Stimulated activated naive B cell treated with anti-CD40 and anti-IgM and Interleukin-4, amounts not matched to agents 10 μg/mL and 1 μg/mL and 100 μg/mL, for 72 hours (primary cell): ENCODE measurements at places on chromosomes 5 and 9.

- DNase-seq: no peak
Observed at GRCh38 chr5:3325201-3325971, 270.2 kb upstream of the IRX1 start.

DNA sequence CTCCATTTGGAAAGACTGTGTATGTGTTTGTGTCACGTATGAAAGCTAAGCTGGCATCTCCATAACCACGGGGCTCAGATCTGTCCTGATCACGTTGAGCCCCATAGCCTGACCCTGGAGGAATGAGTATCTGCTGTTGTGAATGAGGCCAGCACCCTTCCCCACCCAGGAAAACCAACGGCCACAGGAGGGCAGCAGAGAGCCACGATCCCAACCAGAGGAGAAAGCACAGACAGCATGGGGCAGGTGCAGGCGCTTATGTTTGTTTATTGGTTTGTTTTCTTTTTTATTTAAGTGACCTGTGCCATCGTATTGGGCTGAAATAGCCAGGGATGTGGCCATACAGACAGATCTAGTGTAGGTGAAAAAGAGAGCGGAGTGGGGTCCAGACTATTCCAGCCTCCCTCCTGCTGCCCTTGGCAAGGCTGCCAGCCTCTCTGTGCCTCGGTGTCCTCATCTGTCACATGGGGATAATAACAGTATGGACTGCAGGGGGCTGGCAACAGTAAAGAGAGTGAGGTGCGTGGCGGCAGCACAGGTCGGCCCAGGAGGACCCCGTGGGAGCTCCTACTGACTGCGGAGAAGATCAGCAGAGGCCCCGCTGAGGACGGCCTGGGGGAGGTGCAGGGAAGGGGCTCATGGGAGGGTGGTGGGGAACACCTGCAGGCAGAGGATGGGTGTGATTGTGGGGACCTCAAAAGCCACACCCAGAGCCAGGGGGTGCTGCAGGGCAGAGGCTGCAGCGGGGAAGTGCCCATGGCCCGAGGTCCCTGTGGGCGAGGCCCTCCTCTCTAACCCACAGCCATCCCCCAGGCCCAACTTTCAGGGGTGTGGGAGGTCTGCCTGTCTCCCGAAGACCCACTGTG lies 12.1 kb downstream of the OR2V2 start:
- DNase-seq: peak; percentile 75

- no peak for DNase-seq
Observed at GRCh38 chr9:128120061-128120740, 7.3 kb downstream of the PTGES2 start.

GRCh38 chr9:2761424-2761823 lies 44.1 kb downstream of the KCNV2 start:
- no peak for DNase-seq

DNA sequence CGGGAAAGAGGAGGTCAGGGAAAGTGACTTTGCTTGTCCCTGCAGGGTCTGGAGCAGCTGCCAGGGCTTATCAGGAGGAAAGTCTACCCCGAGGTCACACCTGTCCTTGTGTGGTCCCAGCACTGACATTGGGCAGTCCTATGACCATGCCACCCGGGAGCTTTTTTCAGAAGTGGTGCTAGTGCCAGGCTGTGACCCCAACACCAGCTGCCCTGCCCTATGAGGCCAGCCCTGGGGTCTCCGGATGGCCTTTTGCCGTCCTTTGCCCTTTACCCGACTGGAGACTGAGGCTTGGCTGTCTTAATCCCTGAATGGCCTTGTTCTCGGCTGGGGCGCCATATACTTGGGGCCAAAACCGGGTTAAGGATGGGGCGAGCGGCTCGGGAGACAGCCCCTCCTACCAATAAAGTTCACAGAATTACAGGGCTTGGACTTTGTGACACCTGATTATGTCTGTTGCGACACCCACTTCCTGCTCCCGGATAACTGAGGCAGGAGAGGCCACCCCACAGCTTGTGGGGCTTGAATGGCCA lies 22.2 kb upstream of the SLC9A3 start:
- no peak for DNase-seq

DNA sequence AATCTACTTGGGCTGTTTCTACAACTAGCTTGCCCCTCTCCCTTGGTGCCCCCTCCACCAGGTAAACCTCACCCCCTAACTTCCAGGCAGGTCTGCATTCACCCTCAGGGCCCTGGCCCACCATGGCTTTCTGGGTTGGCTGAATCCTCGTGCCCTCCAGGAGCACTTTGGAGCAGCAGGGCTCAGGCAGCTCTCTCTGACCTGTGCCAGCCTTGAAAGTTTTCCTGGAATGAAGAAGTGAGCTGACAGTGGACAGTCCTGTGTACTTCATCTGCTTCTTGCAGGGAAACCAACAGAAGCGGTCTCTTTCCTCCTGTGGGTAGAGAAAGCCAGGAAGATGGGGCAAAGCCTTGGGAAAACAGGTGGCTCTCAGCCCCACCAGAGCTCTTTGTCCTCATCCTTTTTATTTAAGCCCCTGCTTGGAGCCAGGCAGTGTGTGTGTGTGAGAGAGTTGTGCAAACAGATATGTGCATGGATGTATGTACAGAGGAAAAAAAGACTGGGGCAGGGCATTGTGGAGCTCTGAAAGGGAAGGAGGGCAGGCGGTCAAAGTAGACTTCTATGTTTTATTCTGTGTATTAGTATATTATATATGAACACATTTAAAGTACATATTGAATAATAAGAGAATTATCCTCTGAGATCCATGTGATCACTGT lies 62.3 kb upstream of the SPRY4 start:
- DNase-seq: no peak

DNA sequence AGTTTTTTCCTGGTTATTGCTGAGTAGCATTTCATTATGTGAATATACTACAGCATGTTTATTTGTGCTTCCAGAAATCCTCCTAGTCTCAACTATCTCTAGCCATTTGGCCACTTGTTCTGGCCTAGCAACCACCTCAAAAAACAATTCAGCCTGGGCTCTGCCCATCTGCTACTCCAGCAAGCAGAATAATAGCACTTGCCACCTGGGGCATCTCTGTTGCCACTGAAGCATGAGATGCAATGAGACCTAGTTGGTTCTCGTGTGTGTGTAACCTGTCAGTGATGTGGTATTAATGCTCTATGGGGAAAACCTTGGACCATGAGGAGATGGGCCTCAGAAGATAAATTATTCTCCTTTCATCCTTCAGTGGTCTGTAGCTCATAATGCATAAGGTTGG lies 129.5 kb downstream of the RNF180 start:
- no peak for DNase-seq

GRCh38 chr5:95924720-95925377 lies 36.8 kb downstream of the ELL2 start:
- no peak for DNase-seq

GRCh38 chr9:71509054-71509453 lies 259.3 kb downstream of the CEMIP2 start:
- DNase-seq: no peak

DNA sequence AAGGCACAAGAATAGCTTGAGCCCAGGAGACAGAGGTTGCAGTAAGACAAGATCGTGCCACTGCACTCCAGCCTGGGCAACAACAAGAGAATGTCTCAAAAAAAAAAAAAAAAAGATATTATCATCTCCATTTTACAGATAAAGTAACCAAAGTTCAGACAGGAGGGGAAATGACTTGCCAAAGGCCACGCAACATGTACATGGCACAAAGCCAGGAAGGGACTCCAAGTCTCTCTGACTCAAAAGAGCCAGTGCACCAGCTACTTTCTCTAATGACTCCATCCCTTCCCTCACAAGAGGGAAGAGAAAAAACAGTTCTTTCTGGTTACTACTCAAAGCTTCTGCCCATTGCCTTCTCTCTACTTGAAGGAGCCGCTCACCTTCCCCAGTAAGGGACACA lies 34.1 kb downstream of the SIL1 start:
- DNase-seq: no peak

GRCh38 chr5:8123559-8123958 lies 254.6 kb downstream of the MTRR start:
- DNase-seq: no peak

DNA sequence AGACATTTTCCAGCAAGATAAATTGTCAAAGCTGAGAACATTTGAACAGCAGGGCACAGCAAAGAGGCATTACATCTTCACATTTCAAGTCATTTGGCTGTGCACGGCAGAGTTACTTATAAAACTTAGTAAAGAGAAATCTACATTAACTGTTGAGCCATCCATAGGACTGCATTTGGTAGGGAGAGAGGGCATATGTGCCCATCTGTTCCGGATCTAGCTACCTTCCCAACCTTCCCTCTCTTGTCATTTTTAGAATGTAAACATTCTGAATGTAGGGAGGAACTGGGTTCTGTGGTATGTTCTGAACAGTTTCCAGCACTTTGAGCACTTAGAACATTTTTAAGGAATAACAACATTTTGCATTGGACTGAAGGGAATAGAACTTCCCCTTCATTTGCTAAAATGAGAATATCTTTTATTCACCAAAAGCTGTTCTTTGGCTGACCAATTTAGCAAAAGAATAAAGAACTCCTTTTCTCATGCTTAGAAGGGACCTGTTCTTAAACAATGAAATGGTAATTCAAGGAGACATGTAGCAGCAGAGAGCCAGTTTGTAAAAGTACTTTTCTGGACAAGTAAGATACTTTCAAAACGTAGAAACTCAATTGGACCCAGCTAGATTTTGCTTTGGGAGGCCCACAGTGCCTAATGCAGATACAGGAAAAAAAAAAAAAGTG lies 104.4 kb downstream of the CETN3 start:
- DNase-seq: no peak

DNA sequence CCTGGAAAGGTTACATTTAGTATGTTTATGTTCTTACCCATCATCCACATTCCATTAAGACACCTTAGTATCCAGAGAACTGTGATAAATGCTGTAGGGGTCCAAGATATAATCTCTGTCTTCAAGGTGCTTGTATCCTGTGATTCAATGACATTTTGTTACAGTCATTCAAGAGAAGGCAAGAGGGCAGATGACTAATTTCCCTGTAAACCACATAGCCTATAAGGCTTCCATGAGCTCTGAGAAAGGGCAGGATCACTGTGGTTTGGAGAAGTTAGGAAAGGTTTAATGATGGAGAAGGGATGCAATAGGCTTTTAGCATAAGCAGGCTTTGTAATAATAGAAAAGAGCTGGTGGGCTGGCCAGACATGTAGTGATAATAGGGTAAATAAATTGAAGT lies 40.0 kb downstream of the PAPPA start:
- DNase-seq: no peak

GRCh38 chr5:96716007-96716406 lies 53.8 kb downstream of the CAST start:
- no peak for DNase-seq

- DNase-seq: no peak
Observed at GRCh38 chr5:111869681-111870080, 112.7 kb upstream of the NREP start.

DNA sequence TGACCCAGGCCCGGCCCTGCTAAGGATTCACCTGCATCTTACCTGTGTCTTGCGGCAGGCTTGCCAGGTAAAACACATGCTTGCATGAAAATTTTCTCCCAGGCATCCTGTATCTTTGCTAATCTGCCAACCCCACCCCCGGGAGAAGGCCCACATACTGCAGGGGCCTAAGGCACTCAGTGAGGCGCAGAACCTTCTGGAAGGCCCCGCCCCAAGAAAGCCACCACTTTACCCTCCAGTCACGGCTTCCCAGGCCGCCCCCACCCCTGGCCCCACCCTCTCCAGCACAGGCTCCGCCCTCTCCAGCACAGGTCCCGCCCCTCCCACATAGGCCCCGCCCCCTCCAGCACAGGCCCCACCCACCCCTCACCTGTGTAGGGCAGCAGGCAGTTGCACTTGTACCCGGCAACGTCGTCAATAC lies 29.8 kb upstream of the SEC16A start:
- no peak for DNase-seq

DNA sequence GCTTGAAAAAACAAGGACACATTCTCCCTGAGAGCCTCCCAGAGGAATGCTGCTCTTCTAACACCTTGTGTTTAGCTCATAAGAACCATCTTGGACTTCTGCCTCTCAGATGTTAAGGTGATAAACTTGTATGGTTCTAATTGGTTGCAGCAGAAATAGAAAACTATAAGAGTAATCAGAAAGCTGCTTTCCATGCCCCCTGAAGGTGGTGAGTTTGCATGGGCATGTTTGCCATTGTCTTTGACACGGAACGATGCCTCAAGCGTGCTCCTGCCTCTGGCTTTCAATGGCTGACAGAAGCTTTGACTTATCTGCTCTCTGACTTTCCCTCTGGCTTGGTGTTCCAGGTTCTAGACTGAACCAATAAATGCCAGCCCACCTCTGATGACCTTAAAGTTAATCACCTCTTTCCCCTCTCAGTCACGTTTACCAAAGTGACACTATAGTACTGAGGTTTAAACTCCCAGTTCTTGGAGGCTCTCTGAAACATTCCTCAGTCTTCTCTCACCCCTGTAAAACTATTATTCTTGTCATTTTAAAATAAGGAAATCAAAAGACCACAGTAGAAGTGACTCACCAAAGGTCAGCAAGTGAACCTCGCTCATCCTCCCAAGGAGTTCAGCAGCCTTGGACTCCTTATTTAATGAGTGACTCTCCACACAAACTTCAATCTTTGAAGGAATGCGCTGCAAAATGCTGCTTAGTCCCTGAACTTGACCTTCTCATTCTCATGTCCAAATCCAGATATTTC lies 103.6 kb downstream of the PIK3R1 start:
- DNase-seq: no peak

- DNase-seq: no peak
Observed at GRCh38 chr5:134550271-134551214, 25.1 kb downstream of the JADE2 start.

DNA sequence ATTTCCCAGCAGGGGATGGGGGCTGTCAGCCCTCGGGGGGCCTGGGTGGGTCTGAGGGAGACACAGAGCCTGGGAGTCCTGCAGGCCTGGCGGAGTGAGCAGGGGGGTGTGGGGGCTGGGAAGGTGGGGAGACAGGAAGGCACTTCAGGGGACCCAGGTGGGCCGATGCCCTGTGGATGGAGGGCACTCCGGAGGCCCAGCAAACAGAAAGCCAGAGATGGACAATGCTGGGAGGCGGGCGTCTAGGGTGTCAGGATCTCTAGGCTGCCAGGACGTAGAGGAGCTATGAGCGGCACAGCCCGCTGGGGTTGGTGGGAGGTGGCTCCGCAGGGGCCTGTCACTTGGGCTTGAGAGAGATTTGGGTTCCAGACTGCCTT lies 87.6 kb upstream of the COL5A1 start:
- no peak for DNase-seq

DNA sequence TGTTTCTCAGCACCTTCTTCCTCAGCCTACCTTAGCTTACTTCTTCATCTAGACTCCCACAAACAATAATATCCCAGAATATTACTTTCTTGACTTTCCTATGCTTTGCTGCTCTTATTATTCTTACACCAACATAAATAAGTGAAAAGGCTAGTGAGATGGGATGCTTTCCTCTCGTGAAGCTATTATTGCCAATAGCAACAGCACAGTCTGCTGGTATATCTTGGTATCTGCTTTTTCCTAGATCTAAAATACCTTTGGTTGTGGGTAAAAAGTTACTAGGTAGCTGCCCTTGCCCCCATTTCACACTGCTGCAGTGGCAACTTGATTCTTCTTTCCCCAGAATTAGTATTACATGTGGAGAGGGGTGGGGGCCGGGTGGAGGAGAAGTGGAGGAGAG lies 26.1 kb upstream of the GLIPR2 start:
- no peak for DNase-seq
